ENCODE measurements at places on chromosomes 16 and 17. TPM values are rescaled to one million over a fixed set of nuclear protein-coding genes. Genes with fewer than 3 reads are reported as not detected.

Gene CRISPLD2
- total RNA-seq = 0.18 TPM

Gene KRTAP3-1
- total RNA-seq = not detected

Gene ATP6V0C
- 8.3 TPM for total RNA-seq

Gene FBXL16
- total RNA-seq = 0.18 TPM

Gene FOXN1
- total RNA-seq = not detected

Gene PYDC1
- not detected for total RNA-seq

Gene GNG13
- not detected for total RNA-seq

Gene MT1F
- total RNA-seq = 0.99 TPM

Gene MT4
- not detected for total RNA-seq
